ENCODE measurements at places on chromosomes 4 and X. TPM values are rescaled to one million over a fixed set of nuclear protein-coding genes. Genes with fewer than 3 reads are reported as not detected.

Gene DDX53
- total RNA-seq = not detected

Gene MAGEC3
- total RNA-seq = not detected

Gene RTL5
- not detected for total RNA-seq

Gene DMP1
- total RNA-seq = not detected

Gene SCFD2
- 10.6 TPM for total RNA-seq

Gene EVC
- total RNA-seq = 23.0 TPM

Gene CT45A7
- not detected for total RNA-seq

Gene FRMD7
- not detected for total RNA-seq

Gene RAB39B
- total RNA-seq = 0.30 TPM

Gene GABRQ
- total RNA-seq = not detected

Gene ADGRG4
- total RNA-seq = not detected

Gene MAGEA2
- total RNA-seq = not detected

Gene BEND2
- not detected for total RNA-seq

Gene UCP1
- total RNA-seq = not detected

Gene AIFM1
- 25.9 TPM for total RNA-seq

Gene HS6ST2
- total RNA-seq = 0.38 TPM

All from hair follicular keratinocyte (primary cell).